ENCODE measurements at places on chromosomes 1 and 21.
A peak's percentile ranks its signal among the peaks of the same experiment; 100 is the strongest.

DNA sequence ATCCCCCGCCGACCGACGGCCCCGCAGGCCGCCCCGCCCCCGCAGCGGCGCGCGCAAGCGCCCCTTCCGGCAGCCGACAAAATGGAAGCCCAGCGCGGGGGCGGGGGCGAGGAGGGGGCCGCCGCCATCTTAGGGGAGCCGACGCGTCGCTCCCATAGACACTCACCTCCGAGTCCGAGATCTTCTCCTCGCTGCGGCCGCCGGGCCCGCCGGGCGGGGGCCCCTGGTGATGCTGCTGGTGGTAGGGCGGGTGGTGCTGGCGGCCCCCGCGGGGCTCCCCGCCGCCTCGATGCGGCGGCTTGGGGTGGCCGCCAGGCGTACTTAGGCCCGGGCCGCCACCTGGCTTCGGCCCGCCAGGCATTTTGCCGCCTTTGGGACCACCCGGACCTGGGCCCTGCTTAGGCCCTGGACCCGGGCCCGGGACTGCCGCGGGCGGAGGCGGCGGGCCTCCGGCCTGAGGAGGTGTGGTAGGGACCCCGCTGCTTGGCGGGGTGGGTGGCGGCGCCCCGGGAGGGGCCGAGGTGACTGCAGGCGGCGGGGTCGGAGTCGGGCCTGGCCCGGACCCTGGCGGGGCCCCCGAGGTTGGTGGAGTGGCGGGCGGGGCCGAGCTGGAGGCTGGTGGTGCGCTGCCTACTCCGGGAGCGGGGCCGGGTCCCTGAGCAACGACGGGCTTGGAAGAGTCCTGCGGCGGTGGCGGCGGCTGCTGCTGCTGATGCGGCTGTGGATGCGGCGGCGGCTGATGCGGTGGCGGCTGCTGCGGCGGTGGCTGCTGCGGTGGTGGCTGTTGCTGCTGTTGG is 691 bp downstream of the SFPQ start:
- peak; percentile 66 for DNase-seq

- DNase-seq, result no peak
Observed at GRCh38 chr21:15763359-15763758, 33.6 kb downstream of the USP25 start.

GRCh38 chr1:180233191-180234011 is 3.3 kb downstream of the LHX4 start:
- DNase-seq, result no peak

DNA sequence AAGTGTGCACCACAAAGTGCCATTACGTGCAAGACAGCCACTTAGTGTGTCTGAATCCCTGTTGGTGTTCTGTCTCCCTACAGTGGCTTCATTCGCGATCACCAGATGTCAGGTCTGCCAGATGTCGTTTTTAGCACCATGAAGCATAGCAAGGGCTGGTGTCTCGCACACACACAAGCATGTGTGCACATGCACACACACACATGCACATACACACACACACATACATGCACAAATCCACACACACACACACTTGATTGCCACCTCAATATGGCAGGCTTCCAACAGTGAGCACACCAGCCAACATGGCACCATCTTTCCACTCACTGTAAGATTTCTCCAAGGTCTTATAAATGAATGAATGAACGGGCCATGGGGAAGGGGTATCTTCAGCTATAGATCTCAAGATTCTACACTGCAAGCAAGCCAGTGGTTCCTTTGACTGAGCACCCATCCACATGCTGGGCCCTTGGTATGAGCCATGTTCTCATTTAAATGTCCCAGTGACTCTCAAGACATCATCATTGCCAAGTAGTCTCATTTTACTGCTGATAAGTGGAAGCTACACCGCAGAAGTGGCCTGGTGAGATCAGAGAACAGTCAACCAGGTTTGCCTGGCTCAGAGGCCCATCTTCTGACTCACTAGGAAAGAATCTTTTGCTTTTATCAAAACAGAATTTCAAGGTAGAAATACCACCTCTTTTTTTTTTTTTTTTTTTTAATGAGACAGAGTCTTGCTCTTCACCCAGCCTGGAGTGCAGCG is 84.9 kb downstream of the SIM2 start:
- DNase-seq, result peak; percentile 95

DNA sequence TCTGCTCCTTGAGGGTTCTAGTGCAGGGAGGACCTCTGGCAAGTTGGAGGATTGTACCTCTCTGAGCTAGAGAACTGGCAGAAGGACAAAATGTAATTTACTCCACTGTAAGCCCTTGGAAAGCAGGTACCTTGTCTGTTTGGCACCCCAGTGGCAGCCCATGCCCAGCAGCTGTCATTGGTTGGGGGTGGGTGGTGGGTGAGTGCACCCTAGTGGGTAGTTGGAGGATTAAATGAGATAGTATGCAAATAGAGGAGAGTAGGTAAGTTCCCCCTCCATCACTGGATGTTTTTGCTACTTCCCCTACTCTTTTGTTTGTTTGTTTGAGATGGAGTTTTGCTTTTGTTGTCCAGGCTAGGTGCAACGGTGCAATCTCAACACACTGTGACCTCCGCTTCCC is 69.8 kb downstream of the RYR2 start:
- DNase-seq, result no peak

DNA sequence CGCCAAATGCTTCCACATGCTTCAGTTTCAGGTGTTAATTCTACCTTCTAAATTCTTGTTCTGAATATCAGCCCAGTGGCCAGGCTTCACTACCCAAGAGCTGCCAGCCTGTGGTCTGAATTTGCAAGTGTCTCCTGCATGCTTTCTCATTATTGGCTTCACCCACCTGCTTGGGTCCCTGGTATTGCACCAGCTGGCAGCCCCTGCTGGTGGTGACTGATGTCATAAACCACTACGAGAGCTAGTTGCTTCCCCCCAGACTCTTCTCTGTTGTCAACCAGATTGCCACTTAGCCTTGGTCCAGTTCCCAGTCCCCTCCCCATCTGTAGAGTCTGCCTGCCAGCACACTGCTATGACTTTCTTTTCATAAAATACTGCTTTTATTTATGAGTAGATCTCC is 197.7 kb upstream of the DUSP10 start:
- DNase-seq, result no peak

GRCh38 chr1:155396874-155397476 is 76.3 kb downstream of the RUSC1 start:
- DNase-seq, result no peak

DNA sequence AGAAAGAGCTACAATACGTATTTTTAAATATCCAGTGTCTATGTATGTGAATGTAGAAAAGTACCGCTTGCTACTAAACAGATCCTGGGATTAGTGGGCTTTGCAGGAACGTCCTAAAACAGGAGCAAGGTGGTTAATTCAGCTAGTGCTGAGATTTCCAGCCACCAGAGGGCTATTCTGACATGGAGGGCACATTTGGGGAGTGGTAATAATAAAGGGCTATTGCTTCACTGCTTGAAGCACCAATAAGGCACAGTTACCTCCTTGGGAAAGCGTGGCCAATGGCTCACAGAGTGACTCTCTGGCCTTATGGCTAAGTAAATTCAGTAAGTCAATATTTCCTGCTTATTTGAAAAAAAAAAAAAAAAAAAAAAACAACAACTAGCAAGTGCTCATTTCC is 152.4 kb downstream of the GABPA start:
- no peak for DNase-seq

GRCh38 chr1:150793221-150793620 is 14.8 kb downstream of the CTSK start:
- no peak for DNase-seq

- DNase-seq, result no peak
Observed at GRCh38 chr1:17123196-17124045, 4.2 kb upstream of the PADI2 start.

GRCh38 chr21:38205940-38206339 is 50.9 kb upstream of the KCNJ15 start:
- DNase-seq, result no peak

GRCh38 chr1:44608141-44608540 is 66.1 kb downstream of the TMEM53 start:
- no peak for DNase-seq

DNA sequence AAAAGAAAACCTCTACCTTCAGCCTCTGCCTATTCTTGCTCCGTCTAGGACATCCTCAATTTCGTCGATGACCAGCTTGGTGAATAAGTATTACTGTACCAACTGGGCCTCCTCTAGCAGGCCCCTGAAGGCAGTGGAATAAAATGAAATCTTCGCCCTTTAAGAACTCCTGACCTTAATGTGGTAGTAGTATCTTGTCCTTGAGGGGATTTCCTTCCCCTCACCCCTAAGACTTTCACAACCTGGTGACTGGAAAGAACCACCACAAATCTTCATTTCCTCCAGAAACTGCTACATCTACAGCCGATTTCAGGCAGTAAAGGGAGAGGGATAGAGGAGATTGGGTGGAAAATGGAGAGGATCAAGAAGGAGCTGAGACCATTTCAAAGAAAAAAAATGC is 1.6 kb upstream of the HAX1 start:
- DNase-seq, result no peak

- DNase-seq, result no peak
Observed at GRCh38 chr1:57616921-57617320, 193.1 kb upstream of the DAB1 start.

GRCh38 chr21:25292396-25292795 is 314.9 kb downstream of the MRPL39 start:
- DNase-seq, result no peak

DNA sequence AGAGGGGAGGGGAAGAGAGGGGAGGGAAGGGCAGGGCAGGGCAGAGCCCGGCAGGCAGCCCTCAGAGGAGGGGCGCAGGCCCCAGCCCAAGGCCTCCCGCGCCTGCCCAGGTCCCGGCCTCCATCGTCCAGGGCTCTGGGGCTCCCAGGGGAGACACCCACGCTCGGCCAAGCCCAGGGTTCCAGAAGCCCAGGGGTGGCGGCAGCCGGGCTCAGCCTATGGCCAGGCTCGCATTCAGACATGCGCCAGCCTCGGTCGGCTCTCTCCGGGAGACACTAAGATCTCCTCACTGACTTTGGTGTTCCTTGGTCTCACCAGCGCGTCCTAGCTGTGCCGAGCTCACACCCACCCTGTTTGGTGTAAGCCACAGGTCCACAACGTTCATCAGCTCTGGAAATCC is 7.1 kb upstream of the ANKRD65 start:
- DNase-seq, result no peak

DNA sequence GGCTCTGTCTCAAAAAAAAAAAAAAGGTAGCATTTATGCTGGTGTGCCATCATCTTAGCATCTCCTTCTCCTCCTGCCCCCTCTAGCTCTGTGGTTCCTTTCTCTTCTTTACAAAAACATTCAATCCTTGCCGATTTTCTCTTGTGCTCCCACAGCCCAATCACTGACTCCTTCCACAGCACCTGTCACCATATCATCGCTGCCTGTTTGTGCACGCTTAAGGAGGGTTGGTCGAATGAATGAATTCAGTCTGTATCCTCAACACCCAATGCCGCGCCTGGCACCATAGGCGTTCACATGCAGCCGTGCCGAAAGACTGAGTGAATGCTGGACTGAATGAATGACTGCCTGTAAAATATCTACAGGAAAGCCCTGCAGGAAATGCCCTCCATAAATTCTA is 7.9 kb downstream of the RNU5D-1 start:
- no peak for DNase-seq

GRCh38 chr1:24735509-24736375 is 9.5 kb upstream of the CLIC4 start:
- no peak for DNase-seq
